NCI-H1694 (cell line): ENCODE measurements at places on chromosomes 2 and 18.
A peak's percentile ranks its signal among the peaks of the same experiment; 100 is the strongest.

- DNase-seq: no peak
These were observed 66.8 kb downstream of the KYNU start for GRCh38 chr2:142944264-142944663.

DNA sequence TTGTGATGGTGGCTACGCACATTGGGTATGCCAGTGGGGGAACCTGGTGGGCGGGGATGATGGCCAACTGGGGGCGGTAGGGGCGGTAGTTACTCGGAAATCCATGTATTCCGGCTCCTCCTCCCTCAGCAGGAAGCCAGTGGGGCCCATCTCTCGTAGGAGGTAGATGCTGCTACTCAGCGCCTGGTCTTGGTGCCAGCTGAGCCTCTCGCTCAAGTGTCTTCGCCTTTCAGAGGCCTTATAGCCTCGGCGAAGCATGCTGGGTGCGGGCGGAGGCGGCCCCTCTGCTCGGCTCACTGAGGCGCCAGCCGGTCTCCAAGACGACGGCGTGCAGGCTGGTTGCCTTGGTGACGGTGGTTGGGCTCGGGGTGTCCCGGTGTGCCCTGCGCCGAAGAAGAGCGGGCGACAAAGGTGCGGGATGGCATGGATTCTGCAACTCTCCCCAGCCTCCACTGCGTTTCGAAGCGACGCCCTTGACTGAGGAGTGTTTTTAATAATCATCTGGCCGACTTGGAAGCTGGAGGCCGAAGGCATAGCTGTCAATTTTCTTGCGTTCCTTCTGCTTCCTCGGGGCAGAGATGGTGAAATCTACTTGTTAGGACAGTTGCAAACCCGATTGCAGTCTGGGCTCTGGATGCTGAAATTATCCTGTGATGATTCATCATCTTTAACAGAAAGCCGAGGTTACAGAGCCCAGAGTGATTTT is at the start of gene ZSWIM2:
Gene ZSWIM2 (minus strand): TSS at position 298 of the 706 bp plus-strand sequence. CDS start 40 bp downstream, at position 258.
- DNase-seq: peak; percentile 26

DNA sequence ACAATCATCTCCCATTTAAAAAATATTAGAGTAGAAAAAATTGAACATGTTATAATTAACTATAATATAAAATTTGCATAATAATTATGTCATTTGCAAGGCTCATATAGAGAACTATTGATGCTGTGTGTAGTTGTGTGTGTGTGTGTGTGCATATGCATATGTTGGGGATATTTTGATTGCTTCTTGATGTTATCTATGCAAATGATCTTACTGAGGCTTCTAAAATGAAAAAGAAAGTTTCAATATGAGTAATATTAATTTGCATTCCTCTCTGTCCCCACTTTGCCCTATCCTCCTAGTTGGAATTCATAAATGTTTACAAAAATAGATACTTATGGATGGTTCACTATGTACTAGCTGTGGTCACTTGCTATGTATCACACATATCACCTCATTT is 523.3 kb downstream of the TRIB2 start:
- DNase-seq: no peak

DNA sequence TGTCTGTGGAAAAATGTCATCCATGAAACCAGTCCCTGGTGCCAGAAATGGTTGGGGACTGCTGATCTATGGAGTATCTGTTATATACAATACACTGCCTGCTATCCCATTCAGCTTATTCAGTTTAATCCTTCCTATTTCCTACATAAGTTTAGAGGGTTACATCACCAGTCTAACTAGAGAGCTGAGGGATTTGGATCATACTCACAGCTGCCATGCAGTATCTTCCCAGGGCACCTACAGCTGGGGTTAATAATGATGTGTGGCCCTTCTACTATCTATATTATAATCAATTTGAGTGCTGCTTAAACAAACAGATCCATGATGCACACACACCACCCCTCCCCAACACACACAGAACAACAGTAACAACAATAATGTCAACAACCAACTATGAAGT is 524.0 kb downstream of the LRRTM4 start:
- no peak for DNase-seq

DNA sequence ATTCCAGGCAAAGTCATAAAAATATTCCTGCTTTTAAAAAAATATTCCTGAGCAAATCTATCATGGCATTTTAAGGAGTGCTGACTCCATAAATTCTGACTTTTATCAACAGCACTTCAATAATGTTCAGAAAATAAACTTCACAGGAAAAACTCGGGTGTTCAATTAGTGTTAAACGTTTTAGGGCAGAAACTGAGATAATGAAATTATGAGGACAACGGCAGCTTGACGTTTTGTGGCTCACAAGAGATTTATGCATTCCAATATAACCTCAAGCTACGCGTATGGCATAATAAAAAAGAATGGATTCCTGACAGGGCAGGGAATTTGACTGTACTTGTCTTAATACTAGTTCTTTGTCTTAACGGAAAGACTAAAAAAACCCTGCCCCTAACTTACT is 133.2 kb downstream of the ICOS start:
- DNase-seq: no peak

- no peak for DNase-seq
These were observed 63.6 kb upstream of the ATL2 start for GRCh38 chr2:38440655-38441054.

GRCh38 chr18:45321520-45321919 is 293.8 kb upstream of the SLC14A2 start:
- DNase-seq: peak; percentile 3

GRCh38 chr2:215728504-215729065 is 284.8 kb downstream of the MREG start:
- no peak for DNase-seq

DNA sequence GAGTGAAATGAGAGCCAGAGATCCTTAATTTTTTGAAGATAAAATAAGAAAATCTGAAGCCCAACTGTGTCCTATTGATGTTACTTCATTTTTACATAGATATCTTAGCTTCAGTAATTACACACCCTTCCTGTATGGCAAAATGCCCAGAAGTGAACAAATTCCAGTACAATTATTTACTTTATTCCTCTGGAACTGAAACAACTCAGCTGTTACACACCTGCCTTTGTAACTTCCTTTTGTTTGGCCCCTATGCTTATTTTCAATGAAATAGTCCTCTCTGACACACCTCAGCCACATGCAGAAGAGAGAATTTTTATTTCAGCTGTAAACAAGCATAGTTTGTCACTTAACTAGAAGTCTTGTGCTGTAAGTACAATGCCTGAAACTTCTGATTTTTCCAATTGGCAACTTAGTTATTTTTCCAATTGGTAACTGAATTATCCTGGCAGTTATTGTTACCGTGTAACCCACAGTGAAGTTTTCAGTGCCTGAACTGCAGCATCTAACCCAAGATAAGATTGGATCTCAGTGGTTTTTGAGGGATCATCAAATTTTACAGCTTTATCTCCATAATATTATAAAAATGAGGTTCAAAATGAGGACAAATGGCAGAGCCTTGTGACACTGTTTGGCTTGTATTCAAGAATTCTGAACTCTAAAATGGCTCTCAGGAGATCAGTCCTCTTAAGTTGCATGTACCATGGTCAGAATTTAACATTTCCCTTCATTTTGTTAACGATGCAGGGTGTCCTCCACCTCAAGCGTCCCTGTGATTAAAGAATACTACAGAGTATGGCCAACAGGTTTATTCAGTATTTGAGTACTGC is 82.6 kb downstream of the PKP4 start:
- DNase-seq: no peak

GRCh38 chr2:153100151-153100550 is 378.4 kb downstream of the RPRM start:
- no peak for DNase-seq

DNA sequence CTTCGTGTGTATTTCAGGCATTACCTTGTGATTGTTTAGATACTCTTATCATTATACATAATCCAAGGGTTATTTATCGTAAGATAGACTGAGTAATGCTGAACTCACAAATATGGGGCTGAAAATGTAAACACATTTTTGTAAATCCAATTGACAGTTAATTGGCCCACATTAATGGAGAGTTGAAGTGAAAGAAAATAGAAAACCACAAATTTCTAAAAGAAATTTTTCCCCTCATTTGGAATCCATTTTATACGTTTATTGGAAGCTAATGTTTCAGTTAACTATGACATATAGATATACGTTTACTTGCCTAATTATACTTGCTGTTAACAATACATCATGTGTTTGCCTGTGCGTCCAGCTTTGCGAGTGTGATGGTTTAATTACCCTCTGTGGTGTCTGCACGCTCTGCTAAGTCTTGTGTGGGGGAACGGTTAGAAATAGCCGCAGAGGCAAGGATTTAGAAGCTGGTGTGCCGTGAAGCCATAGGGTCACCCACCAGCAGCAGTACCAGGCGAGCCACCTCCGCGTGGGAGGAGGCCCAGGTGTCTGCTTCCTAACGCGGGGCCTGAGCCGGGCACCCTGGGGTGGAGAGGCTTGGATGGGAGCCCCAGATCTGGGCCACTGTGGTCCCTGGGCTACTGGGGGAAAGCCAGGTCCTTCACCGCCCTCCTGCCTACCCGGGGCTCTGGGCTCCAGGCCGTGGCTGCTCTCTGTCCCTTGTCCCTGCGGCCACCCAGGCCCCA is 38.0 kb downstream of the TSHZ1 start:
- DNase-seq: peak; percentile 9

DNA sequence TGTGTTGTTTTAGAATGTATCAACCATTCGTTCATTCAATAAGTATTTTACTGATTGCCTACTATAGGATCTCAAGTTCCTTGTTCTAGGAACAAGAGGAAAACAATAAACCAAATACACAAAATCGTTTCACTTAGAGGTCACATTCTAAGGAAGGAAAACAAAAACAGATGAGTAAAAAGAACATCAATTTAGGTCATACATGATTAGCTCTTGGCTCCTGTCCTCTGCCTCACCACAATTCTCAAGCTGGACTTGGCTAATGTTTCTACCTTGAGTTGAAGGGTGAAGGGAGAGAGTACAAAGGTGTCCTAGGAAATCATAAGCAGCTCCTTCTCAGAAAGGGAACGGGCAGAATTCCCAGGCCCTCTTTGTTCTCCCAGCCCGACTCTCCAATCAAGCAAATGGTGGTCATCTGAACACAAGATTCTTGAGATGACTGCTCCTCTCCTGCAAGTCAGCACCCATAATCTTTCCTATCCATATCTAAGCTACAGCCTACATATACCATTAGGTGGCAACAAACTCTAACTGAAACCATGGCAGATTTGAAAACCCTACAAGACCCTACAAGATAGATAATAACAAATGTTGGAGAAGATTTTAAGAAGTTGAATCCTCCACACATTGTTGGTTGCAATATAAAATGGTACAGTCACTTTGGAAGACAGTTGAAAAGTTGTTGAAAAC is 76.0 kb downstream of the CBLN2 start:
- no peak for DNase-seq

DNA sequence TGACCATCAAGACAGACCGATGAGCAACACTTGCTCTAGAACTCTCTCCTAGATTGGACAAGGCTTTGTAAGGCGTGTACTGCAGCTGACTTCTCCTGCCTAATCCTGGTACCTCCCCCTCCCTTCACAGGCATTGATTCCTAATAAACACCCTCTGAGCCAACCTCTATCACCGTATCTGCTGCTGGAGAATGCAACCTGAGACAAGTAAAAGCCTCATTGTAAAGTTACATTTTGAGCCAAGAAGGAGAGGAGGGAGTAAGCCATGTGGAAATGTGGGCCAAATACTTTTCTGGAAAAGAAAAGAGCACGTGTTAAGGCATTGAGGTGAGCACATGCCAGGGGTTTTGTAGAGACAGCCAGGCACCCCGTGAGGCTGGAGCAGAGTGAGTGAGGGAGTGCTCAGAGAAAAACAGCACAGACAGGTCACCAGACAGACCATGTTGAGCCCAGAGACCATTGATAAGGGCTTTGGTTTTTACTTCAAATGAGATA is 2.6 kb upstream of the WDFY1 start:
- DNase-seq: no peak

DNA sequence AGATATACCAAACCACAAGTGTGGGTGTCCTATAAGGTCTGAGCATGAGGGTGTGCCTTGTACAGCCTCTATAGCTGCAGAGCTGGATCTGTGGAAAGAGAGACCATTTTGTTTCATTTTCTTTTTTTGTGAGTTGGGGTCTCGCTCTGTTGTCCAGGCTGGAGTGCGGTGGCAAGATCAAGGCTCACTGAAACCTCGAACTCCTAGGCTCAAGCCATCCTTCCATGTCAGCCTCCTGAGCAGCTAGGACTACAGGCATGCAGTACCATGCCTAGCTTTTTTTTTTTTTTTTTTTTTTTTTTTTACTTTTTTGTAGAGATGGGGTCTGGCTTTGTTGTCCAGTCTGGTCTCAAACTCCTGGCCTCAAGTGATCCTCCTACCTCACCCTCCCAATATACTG is 10.7 kb downstream of the KIF3C start:
- DNase-seq: no peak
